ENCODE measurements at places on chromosomes 5 and 9.

GRCh38 chr9:92634712-92635605 is 35.0 kb downstream of the IPPK start:
- DNase-seq: peak; percentile 20

GRCh38 chr9:33880211-33881089 is 63.5 kb downstream of the UBE2R2 start:
- no peak for DNase-seq

DNA sequence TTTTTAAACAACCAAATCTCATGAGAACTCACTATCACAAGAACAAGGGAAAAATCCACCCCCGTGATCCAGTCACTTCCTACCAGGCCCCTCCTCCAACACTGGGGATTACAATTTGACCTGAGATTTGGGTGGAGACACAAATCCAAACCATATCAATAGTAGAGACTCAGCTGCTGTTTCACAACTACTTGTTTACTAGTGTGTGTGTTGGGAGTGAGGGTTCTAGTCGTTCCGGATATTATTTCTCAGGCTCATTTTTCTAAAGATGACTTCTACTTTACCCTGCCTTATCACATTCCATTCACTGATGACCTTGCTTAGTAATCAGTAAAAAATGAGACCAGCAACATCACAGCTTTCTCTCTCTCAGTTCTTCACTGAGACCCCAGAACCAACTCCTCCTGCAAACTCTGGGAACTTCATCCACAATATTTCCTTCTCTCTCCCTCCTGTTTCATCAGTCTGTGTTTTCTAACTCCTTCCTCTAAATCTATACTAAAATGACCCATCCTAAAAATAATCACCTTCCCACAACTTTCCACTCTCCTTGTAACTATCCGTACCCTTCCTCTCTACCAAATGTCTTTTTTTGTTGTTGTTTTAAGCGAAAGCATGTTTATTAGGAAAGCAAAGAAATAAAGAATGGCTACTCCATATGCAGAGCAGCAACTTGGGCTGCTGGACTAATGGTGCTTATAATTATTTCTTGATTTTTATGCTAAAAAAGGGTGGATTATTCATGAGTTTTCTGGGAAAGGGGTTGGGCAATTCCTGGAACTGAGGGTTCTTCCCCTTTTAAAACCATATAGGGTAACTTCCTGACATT is 121.5 kb upstream of the SPRY4 start:
- no peak for DNase-seq

- no peak for DNase-seq
These were observed 136.0 kb downstream of the MVB12B start for GRCh38 chr9:126462617-126463016.

- no peak for DNase-seq
These were observed 81.0 kb upstream of the DAB2 start for GRCh38 chr5:39505791-39506190.

DNA sequence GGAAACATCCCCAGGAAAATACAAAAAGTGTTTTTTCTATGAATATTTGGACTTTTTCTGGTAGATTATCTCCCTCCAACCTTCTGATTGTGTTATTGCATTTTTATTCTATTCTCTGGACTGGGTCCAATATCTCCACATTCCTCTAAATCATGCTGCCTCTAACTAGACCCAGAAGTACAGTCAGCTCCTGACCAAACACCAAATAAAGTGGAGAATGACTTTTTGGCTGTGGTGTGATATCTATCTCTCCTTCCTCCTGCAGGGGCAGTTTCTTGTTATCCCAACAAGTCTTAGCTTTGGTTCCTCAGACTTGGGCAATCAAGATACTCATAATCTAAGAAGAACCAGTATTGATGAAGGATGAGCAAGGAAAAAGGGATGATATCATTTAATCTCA is 3.2 kb upstream of the RAI14 start:
- DNase-seq: no peak

DNA sequence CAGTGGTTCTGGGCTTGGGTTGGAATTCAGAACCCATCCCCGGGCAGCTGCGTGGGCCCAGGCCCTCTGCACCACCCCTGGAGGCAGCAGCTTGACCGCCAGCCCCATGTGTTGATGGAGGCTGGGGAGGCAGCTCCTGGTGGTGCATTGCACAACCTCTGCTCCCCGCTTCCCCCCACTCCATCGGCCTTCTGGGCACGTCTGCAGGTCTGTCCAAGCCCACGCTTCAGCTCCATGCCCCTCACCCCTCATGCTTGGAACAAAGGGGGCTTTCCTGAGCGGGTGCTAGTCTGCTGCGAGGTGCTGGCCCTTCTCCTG is 1.4 kb downstream of the NCS1 start:
- DNase-seq: no peak

GRCh38 chr9:113614843-113615648 is 151.5 kb downstream of the RGS3 start:
- no peak for DNase-seq

DNA sequence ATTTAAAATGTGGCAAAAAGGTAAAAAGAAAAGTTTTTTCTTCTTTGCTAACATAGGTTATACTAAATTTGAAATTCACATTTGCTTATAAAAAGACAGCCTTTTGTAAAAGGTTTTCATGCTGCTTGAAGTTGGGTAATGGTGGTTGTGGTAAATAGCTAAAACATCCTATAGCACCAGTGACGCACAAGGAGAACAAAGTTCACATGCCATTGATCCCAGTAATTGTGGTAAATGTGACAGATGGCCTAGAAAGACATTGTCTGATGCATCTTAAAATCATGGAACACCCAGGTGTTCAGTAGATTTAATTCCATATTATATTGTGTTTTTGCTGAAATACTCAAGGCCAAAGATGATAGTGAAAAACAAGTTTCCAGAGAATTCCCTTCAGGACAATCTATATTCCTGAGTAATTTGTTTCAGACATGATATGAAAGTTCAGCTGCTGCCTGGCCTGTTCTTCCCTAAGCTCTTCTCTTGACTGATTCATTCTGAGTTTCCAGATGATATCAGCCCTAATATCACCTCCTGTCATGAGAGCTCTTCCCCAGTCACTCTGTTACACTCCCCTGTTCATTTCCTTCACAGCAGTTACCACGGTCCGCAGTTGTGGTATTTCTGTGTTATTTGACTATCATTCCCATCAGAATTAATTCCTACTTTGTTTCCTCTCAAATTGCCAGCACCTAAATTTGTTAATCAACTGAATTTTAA is 4.6 kb upstream of the FBXL17 start:
- DNase-seq: no peak

DNA sequence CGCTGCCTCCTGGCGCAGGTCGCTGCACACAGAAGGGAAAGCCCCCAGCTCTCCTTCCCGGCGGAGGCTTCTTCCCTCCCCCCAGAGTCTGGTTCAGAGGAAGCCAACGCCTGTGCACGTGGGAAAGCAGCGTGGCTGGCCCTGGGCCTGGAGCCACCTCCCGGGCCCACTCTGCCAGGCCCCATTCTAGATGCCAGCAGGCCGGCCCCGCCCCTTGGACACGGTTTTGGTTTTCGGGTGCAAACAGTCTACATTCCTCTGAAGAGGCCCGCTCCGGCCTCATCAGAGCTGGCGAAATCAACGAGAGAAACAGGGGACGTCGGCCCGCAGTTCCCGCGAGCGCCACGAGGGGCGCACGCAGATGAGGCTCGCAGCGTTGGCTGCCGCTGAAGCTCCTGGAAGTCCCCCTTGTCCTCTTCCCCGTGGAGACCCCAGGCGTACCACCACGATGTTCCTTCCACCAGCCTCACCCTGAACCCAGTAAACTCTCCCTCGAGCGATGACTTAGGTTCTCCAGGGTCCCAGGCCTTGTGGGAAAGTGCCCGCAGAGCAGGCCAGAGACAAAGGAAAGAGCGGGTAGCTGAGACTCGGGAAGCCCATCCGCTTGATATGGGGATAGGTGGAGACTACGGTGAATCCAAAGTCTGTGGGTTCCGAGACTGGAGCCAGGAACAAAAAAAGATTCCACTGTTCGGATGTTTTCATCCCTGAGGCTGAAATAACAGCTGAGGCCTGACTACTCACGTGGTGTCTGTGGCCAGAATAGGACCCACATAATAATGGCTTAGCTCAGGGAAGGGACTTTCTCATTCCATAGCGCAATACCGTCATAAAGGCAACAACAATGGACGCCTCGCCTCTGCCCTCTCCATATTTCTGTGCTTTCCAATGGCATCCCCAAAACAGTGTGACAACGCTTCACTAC is 64.2 kb downstream of the KLF4 start:
- peak; percentile 17 for DNase-seq

GRCh38 chr9:113520109-113520642 is 56.6 kb downstream of the RGS3 start:
- DNase-seq: peak; percentile 33

- DNase-seq: no peak
These were observed 10.8 kb downstream of the CDC37L1 start for GRCh38 chr9:4690144-4690543.

- no peak for DNase-seq
These were observed 156.4 kb downstream of the ST8SIA4 start for GRCh38 chr5:100746730-100747129.

GRCh38 chr5:178323541-178323865 is 90.9 kb upstream of the PHYKPL start:
- no peak for DNase-seq

GRCh38 chr5:10454591-10455276 is 13.1 kb downstream of the ROPN1L start:
- no peak for DNase-seq

- DNase-seq: no peak
These were observed 190.8 kb downstream of the CDH12 start for GRCh38 chr5:22662391-22662790.

- DNase-seq: no peak
These were observed 28.1 kb upstream of the LRRTM2 start for GRCh38 chr5:138903130-138903775.

Data from stimulated activated CD4-positive, alpha-beta T cell treated with anti-CD3 and anti-CD28 coated beads, TNF-alpha, amount 100 ng/mL, for 48 hours (primary cell).